ENCODE measurements at places on chromosomes 11 and 22.

DNA sequence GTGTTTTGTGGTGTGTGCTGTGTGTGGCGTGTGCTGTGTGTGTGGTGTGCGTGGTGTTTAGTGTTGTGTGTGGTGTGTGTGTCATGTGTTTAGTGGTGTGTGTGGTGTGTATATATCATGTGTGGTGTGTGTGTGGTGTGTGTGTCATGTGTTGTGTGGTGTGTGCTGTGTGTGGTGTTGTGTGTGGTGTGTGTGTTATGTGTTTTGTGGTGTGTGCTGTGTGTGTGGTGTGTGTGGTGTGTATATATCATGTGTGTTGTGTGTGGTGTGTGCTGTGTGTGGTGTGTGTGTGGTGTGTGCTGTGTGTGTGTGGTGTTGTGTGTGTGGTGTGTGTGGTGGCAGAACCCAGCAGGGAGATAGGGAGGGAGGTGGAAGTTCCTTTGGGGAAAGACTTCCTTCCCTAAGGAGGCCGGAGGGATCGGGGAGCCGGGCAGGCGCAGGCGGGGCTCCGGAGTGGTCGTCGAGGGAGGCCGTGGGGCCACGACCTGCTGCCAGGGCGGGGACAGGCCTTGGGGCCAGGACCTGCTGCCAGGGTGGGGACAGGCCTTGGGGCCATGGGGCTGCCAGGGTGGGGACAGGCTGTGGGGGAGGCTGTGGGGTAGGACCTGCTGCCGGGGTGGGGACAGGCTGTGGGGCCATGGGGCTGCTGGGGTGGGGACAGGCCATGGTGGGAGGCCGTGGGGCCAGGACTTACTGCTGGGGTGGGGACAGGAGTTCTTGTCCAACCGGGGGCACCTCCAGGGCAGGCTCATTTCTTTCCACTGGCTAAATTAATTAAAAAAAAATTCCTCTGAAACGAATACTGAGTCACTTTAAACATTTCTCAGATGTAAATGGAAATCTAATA is 15.2 kb downstream of the PIM3 start:
- DNase-seq = peak; percentile 55

GRCh38 chr11:74937696-74938475 is 11.0 kb downstream of the XRRA1 start:
- DNase-seq = no peak

- peak; percentile 40 for DNase-seq
These were observed 52.8 kb upstream of the TENM4 start for GRCh38 chr11:79493555-79494171.

DNA sequence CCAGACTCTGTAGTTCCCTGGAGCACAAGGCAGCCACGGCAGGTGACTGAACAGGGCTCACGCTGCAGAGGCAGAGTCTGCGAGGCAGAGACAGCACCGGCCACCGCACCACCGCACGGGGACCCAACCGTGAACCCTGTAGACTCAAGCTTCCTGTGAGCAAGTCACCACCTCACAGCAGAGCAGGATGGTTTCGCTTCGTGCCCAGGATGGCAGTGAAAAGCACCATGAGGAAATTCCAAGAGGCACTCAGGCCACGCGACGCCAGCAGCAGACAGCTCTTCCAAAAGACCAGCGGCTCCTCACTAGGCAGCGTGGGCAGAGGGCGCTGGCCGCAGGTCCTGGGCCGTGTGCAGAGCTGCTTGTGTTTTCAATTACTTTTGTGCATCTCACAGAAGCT is 24.5 kb downstream of the BRD1 start:
- no peak for DNase-seq

- DNase-seq = no peak
These were observed 233.5 kb upstream of the B3GAT1 start for GRCh38 chr11:134645576-134645975.

- DNase-seq = no peak
These were observed 852.6 kb upstream of the RAG2 start for GRCh38 chr11:37450613-37451012.

- DNase-seq = no peak
These were observed 24.1 kb upstream of the MICAL3 start for GRCh38 chr22:18048441-18048898.

DNA sequence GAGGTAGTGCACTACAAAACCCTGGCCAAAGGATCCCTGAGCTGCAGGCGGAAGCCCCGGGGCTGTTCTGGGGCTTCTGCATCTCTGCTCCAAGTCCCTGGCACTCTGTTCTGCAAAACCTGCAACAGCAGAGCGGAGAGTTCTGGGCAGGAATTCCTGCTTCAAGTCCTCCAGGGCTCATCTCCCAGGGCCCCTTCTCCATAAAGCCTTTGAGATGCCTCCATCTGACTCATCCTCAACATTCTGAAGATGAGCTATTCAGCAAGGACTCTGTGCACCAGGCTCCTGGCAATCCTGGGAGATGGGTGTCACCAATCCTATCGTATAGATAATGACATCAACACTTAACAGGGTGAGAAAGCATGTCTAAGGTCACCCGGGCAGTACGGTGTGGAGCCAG is 19.3 kb downstream of the SYN3 start:
- DNase-seq = no peak

DNA sequence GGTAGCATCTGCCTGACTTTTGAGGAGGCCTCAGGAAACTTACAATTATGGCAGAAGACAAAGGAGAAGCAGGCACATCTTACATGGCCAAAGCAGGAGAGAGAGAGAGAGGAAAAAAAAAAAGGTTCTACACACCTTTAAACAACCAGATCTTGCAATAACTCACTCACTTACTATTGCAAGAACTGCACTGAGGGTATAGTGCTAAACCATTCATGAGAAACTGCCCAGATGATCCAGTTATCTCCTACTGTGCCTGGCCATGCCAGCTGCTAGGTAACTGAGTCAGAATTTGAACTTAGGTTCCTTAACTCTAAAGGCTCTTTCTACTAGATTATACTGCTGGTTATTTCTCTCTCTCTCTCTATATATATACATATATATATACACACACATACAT is 7.3 kb downstream of the HORMAD2 start:
- no peak for DNase-seq

DNA sequence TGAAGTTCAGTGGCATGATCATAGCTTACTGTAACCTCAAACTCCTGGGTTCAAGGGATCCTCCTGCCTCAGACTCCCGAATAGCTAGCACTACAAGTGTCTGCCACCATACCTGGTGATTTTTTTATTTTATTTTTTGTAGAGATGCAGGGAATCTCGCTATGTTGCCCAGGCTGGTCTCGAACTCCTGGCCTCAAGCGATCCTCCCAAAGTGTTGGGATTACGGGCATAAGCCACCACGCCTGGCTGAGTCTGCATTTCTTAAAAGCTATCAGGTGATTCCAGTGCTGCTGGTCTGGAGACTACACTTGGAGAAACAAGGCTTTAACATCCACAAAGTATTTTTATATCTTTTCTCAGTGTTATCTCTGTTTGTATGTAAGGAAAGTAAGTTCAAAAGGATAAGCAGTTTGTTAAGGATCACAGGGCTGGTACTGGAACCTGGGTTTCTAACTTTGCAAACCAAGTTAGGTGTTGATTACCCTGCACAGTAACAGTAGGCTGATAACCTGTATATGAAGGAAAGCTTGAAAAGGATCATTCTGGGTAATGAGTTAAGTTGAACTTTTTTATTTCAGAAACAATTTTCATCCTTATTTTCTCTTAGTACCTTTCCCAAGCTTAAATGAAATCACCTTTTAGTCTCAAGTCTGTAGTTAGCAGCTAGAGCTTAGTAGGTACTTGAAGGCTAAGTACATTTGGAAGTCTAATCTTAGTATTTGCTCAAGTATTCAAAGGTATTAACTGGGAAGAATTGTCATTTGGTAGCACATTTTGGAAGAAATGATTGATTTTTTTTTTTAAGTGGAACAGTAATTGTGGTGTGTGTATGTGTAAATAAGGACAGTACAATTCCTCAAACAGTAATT is 12.5 kb downstream of the ACER3 start:
- no peak for DNase-seq

DNA sequence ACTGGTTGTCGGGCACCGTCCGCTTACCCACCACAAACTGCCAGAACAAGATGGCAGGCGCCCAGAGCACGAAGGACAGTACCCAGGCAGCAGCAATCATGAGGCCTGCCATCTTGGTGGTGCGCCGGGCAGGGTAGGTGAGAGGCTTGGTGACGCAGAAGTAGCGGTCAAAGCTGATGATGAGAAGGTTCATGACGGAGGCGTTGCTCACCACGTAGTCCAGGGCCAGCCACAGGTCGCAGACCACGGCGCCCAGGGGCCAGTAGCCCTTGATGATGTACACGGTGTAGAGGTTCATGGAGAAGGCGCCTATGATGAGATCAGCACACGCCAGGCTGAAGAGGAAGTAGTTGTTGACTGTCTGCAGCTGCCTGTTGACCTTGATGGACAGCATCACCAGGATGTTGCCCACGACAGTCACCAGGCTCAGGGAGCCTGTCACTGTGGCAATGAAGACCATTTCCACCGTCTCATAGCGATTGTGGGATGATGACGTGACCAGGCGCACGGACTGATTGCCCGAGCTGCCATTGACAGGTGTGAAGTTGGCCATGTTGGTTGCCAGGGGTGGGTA is 4.6 kb downstream of the MDK start:
- DNase-seq = no peak
